ENCODE measurements at places on chromosomes 5 and 9.

- DNase-seq: no peak
Observed at GRCh38 chr5:82291420-82291819, 13.3 kb upstream of the RPS23 start.

- peak; percentile 84 for DNase-seq
Observed at GRCh38 chr9:129237164-129237611, 59.1 kb upstream of the IER5L start.

DNA sequence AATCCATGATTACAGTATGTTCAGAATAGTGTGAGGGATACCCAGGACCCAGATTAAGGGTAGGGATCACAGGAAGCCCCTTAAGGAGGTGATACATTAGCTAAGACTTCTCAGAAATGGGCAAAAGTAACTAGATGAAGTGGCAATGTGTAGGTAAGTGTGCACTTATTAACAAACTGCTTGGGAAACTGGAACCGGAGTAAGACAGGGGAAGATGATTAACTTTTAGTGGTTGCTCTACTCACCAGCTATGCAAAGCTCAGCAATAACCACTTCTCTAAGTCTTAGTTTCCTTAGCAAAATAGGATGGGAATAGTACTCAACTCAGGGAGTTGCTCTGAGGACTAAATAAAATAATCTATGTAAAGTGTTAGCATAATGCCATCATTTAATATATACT, 182.2 kb downstream of the MCTP1 start:
- DNase-seq: no peak

GRCh38 chr5:96655506-96655905, 6.7 kb upstream of the CAST start:
- DNase-seq: no peak

DNA sequence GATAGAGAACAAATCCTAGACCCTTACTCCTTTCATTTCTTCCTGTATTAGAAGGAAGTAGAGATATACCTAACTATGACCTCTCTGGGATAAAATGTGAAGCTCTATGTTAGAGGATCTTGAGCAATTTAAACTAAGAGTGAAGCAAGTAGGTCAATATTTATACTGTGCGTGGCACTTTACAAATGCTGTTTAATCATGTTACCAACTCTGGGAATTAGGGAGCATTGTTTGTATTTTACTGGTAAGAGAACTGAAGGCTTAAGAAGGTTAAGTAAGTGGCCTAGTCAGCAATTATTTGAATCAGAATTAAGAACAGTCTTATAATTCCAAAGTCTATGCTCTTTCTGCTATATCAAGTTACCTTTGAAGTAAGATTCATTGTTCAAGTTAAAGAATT, 12.0 kb downstream of the TNC start:
- no peak for DNase-seq

DNA sequence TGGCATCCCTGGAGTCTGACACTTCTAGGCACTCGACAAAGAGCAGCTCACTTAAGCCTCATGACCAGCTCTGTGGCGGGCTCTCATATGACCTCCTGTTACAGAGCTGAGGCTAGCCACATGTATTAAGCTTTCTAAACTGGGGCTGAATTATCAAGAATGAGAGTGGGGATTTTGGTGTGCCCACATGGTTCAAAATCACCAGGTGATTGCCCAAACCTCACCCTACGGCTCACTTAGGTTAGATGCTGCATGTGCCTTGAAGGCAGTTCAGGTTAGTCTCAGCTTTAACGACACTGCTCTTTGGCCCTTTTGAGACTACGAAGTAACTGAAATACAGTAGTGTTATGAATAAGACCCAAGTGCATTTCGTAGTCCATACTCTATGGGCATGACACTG, 39.4 kb upstream of the SMIM32 start:
- DNase-seq: no peak

- DNase-seq: no peak
Observed at GRCh38 chr5:51650824-51651223, 267.6 kb downstream of the ISL1 start.

GRCh38 chr9:111148052-111149017, 110.1 kb upstream of the LPAR1 start:
- DNase-seq: no peak

Measured in common myeloid progenitor, CD34-positive (primary cell).